Umbilical cord (tissue), 2 donors: ENCODE measurements at places on chromosomes 16 and 17.

DNA sequence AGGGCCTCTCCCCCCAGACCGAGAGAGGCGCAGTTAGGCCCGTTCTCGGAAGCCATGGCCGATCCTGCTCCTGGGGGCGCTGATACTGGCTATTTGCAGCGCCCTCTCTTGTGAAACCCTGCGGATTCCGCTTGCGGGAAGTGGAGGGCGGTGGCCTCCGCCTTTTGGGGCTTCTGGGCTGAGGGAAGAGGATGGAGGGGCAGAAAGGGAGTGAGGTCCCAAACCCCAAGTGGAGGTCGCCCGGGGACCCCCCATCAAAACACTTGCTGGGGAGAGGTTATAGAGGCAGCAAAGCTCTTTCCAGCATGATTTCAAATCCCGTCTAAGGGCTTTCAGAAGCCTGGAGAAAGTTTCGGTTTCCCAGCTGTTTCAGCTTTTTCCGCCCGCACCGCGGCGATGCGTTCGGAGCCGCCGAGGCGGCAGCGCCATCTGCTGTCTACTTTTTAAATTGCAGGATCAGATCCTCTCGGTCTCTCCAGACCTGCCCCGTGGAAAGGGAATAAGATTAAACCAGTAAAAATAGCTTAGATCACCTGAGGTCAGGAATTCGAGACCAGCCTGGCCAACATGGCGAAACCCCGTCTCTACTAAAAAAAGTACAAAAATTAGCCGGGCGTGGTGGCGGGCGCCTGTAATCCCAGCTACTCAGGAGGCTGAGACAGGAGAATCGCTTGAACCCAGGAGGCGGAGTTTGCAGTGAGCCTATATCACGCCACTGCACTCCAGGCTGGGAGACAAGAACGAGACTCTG, 15.8 kb downstream of the SNX20 start:
- peak; percentile 84 for DNase-seq

GRCh38 chr17:69227541-69227940, 1.1 kb downstream of the ABCA10 start:
- DNase-seq, result no peak

- no peak for DNase-seq
Observed at GRCh38 chr16:69918241-69918640, 32.9 kb upstream of the CLEC18A start.

DNA sequence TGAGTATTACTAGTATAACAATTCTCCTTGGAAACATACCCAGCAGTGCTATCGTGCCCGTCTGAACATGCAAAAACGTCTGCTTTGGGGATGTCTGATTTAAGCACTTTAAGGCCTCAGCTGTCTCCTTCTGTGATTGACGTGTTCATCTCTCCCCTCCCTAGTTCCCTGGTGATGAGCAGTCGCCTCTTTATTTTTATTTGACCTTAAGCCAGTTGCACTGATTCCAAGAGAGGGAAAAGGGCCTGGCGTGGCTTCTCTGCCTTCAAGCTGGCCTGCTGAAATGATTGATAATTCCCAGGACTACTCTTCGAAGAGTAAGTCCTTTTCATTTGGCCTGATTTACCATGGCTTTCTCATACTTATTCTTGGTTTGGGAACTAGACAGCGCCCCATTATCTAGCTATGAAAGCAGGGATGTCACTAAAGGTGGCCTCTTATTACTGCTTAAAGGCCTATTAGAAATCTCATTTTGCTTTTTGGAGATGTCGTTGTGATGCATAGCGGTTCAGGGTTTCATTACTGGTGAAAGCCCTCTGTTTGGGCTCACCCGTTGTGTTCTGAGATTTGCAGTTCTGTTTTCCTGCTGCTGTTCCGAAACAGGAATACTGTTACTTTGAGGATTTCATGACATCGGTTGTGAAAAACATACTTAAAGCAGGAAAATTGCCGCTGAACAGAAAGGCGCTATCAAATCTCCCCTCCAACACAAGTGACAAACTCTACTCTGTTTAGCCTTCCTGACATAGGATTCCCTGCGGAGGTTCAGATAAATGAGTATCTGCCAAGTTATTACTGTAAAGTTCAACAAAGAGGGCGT, 65.5 kb downstream of the IQCK start:
- DNase-seq, result peak; percentile 23

- DNase-seq, result no peak
Observed at GRCh38 chr16:13153696-13154095, 252.3 kb downstream of the SHISA9 start.

DNA sequence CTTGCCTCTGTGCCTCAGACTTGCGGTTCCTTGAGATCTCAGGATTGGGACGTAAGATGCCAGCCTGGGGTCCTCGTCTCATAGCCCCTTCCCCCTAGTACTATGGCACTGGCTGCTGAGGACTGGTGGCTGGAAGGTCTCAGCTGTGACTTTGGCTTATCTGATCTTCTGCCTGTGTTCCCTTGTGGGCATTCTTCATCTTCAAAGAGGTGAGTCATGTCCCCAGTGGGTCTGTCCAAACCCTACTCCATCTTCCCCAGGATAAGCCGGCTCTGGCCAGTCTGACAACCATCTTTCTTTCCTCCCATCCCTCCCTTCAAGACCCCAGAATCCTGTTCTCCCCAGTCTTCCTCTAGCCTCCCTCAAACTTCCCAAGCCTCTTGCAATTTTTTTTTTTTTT, 3.6 kb downstream of the CD19 start:
- no peak for DNase-seq
